GM12892 (cell line): ENCODE measurements at places on chromosomes 5 and 9.

DNA sequence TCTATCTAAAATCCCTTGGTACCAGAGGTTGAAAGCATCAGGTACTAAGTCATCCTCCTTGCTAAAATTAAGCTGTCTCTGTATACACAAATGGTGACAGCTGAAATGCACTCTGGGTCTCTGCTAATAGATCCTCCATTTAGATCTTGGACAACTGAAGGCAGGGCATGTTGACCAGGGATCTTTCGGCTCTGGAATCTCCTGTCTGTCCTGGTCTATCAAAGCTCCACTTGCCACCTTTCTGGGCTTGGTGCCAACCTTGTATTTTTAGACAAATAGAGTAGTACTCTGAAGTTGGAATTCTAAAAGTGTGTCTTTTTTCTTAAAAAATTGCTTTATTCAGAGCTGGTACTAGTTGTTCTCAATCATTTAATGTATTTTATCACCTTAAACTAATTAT is 135.2 kb upstream of the HMHB1 start:
- DNase-seq: no peak

GRCh38 chr9:92770360-92770995 is 5.8 kb upstream of the BICD2 start:
- DNase-seq: no peak

- DNase-seq: no peak
Measured at GRCh38 chr5:157668356-157668755, 3.0 kb upstream of the C5orf52 start.

DNA sequence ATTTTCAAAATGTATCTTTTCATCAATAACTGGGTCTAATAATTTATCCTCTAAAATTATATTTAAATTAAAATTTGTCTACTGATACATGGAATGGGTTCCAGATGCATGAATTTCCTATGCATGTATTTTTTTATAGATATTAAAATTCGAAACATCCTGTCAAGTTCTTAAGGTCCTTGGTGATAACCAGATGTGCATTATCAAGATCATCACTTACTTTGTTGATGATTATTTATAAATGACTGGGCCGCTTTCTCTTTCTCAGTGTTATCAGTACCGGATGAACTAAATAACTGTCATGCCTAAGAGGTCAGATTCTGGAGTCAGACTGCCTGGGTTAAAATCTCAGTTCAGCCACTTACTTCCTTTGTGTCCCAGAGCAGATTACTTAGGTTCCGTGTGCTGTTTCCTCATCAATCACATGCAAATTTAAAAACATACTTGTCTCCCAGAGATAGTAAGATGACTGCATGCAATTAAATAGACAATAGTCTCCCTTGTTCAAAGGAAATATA is 124.3 kb downstream of the TEX10 start:
- DNase-seq: no peak

DNA sequence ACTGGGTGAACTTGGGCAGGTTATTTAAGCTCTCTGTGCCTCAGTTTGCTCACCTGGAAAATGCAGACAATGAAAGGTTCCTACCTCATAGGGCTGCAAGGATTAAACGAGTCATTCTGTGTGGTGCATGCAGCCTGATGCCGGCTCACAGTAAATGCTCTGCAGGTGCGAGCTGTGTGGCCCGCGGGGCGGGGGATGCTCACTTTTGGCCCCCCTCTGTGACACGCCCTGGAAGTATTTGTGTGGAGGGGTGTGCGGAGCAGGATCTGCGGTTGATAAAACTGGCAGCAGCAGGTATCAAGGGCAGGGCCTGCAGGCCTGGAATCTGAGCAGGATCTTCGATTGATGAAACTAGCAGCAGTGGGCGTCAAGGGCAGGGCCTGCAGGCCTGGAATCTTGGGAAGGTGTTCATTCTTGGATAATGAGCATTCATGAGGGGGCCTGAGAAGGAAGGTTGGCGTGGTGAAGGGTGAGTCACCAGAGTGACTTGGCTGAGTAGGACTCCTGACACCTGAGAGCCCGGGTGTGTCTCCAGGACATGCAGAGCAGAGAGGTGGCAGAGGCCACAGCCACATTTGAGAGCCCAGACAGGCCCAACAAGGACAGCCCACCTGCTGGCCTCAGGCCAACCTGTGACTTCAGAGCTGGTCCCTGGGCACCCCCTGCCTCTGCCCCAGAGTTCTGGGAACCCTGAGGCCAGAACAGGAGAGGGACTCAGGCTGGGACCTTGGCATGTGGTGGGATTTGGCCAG is 11.9 kb downstream of the UNC5A start:
- no peak for DNase-seq

DNA sequence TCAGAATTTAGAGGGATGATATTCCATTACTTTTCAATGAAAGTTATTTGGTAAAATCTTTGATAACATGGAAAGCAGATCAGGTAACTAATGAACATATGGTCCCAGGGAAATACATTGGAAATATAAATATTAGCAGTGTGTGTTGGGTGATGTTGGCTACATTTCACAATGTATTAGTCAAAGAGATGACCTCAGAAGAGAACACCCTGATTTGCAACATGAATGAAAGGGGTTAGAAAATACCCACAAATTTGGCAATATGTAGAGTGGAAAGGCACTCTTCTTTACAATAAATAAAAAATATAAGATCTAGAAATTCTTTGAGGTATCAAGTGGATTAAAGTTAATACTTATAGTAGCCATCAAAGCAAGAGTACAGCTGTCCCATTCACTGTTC is 606.7 kb downstream of the PSAT1 start:
- no peak for DNase-seq

DNA sequence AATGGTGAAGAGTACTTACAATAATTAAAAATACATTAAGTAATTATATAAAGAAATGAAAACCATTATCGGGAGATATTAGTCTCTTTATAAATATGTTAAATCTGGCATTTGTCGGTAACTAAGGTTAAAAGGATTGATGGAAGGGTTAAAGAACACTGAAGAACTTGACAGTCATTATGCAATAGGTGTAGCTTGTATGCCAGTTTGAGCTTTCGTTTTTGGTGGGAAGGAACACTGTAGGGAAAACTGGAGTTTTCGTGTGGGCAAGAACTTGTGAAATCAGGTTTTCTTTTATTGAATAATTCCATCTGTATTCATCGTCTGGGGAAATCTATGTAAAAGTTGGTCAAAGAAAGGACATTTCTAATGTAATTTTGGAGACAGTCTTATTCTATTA is 142.3 kb downstream of the DMRTA1 start:
- no peak for DNase-seq

- DNase-seq: no peak
Measured at GRCh38 chr5:109759306-109759705, 69.6 kb downstream of the MAN2A1 start.

GRCh38 chr5:159965031-159965837 is 43.7 kb upstream of the TTC1 start:
- DNase-seq: no peak

DNA sequence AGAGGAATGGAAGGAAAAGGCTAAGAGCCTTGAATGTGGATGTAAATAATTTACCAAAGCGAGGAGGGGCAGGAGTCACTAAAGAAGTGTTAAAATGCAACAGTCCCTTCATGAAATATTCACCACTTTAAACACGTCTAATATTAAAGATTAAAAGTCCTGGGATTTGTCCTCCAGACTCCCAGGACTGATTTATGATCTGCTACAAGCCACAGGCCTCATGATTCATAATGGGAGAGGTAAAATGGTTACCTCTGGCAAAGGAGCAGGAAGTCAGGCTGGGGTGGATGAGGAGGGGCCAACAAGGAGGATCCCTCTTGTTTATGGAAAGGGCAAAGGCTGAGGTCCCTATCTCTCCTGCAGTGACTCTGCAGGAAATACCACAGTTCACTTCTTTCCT is 292.4 kb downstream of the TRIM32 start:
- DNase-seq: no peak

DNA sequence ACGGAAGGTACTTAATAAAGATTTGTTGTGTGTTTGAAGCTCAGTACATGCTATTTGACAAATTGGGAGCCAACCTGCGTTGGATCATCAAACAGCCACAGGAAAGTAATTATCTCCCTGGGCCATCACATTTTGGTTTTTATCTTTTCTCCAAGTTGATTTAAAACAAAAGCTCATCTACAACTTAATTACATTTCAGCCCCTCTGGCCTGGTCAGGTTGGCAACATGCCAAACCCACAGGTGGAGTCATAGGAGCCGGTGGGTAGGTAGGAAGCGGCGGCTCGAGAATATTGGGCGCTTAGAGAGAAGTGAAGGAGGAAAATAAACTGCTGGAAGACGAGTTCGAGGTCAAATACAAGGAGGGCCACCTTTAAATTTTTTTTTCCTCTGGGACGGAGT is 64.9 kb upstream of the FANCC start:
- DNase-seq: no peak

GRCh38 chr5:147954971-147955370 is 48.6 kb upstream of the C5orf46 start:
- no peak for DNase-seq
